Activated CD4-positive, alpha-beta T cell treated with anti-CD3 and anti-CD28 coated beads, Interleukin-2, amount 50 U/mL, for 48 hours (primary cell): ENCODE measurements at places on chromosomes 1 and 21.

GRCh38 chr1:61245696-61246400 lies 163.5 kb downstream of the NFIA start:
- no peak for DNase-seq

DNA sequence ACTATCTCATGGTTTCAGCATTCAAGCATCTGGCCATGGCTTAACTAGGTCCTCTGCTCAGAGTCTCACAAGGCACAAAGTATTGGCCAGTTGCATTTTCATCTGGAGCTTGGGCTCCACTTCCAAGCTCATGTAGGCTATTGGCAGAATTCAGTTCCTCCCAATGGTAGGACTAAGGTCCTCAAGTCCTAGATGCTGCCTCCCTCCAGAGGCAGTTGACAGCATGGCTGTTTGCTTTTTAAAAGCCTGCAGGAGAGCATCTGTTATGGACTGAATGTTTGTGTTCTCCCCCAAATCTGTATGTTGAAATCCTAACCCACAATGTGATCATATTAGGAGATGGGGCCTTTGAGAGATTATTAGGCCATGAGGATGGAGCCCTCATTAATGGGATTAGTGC lies 38.0 kb upstream of the HLX start:
- no peak for DNase-seq

DNA sequence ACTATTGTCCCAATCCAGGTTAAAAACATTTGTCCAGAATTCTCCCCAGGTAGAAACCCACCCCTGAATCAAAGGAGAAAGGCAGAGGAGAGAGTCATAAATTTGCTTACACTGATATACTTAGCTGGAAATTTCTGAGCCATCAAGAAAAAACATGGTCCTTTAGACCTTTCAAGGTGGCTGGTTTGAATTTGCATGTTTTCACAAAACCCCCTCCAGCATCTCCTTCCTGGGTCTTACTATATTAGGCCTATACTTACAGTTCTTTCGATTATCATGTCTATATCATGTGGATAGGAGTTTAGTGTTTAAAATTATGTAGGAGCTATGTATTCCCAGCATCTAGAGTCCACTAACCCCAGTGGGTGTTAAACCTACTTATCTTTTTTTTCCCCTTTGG lies 178.2 kb downstream of the PLPP3 start:
- no peak for DNase-seq

GRCh38 chr1:14724678-14725077 lies 126.2 kb downstream of the KAZN start:
- DNase-seq = no peak

- DNase-seq = no peak
Observed at GRCh38 chr1:221773383-221773782, 31.5 kb upstream of the DUSP10 start.

DNA sequence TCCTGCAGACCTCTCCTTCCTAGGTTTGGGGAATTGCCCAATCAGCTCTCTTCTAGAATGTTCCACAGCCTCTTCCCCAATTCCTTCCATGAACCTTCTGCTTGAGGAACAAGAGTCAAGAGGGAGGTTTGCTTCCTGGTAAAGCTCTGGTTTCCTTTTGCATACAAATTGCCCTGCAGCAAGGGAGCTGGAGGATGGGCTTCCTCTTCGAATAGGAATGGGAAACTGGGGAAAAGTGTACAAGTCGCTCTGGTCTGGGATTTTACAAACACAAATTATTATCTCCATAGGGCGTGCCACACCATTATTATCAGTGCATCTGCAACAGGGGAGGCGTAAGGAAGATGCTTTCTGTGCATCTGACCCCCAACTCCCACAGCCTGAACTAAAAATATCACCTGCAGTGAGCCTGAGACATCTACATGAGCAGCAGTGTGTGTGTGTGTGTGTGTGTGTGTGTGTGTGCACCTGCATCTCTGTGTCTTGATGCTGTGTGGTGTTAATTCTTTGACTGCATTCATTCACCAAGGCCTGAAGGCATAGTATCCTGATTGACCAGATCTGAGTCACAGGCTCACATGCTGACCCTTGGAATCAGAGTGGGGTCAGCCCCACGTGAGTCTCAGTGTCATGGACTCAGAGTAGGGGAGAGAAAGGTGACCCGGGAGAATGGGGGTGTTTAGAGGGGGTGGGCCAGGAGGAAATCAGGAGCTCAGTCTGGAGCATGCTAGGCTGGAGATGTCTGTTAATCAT lies 272.9 kb downstream of the KAZN start:
- no peak for DNase-seq

GRCh38 chr1:27033043-27033746 lies 20.5 kb upstream of the TENT5B start:
- DNase-seq = no peak

GRCh38 chr1:93694039-93694438 lies 12.4 kb upstream of the BCAR3 start:
- no peak for DNase-seq
